Body of pancreas (tissue), 4 donors: ENCODE measurements at places on chromosomes 5 and 9. TPM values are rescaled to one million over a fixed set of nuclear protein-coding genes. Genes with fewer than 3 reads are reported as not detected.

DNA sequence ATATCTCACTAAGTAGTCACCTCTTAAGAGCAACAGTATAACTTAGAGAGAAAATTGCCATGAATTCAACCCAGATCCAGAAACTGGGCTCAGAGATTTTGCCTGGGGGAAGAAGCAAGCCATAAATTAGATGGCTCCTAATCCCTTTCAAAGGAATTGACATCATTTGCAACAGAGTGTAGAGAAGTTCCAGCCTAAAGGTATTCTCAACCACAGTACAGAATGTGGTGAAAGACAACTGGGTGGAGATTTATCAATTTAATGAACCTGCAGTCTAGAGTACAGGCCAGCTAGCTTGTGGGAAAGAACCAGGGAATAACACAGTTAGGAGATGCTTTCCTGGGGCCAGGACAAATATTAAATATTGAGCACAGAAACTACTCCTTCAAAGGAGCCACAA lies 39.6 kb downstream of the CDKL3 start:
- DNase-seq = no peak

DNA sequence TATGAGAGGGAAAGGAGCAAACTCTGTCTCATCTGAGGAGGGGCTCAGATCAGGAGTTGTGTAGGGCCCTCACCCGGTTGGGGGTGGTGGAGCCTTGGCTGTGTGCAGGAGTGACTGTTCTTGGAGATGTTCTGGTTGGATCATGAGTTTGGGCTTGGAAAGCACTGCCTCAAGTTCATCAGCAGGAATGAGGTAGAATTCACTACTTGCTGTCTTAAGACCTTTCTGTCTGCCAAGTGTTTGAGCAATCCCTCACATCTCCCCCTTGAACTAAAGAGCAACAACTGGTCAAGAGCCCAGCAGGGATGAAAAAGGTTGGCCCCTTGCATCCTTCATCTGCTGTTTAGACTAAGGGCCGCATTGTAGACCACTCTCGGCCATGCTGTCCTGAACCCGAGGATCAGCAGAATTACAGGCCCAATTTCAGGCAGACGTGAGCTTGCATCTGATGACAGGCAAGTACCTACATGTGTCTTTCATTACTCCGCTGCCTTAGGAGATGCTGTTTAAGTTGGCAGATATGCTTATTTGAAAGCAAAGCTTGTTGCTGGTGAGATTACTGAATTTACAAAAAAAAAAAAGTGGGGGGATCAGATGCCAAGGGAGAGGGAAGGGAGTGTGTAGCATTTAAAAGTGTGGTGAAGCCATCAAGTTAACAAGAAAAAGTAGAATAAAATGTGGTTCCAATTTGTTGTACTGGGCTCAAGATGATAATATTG lies 36.4 kb downstream of the PIK3R1 start:
- no peak for DNase-seq

- DNase-seq = no peak
Measured at GRCh38 chr5:219991-220390, 1.9 kb downstream of the SDHA start.

Gene LAMC3
- 16.8 TPM for total RNA-seq

- DNase-seq = peak; percentile 41
Measured at GRCh38 chr5:41925555-41925951, 472 bp downstream of the FBXO4 start.

GRCh38 chr9:99070681-99071080 lies 34.2 kb upstream of the TGFBR1 start:
- DNase-seq = no peak

Gene IFNA2
- not detected for total RNA-seq

Gene N4BP3
- total RNA-seq = 2.6 TPM

DNA sequence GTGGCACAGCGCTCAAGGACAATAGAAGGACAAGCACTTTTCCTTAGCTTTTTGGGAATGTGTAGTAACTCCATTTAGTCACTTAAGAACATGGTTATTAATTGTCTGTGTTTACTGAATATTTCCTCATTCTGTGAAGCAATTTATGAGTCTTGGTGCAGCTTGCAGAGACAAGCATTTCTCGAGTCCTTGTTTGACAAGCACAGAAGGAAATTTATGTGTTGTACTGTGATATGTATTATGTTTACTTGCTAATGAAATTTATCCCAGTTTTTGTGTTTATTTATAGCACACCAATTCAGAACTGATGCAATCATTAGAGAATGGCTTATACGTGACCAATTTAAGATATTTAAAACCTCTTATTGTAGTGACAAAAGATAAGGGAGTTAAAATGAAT lies 168.6 kb downstream of the PRELID2 start:
- DNase-seq = no peak

DNA sequence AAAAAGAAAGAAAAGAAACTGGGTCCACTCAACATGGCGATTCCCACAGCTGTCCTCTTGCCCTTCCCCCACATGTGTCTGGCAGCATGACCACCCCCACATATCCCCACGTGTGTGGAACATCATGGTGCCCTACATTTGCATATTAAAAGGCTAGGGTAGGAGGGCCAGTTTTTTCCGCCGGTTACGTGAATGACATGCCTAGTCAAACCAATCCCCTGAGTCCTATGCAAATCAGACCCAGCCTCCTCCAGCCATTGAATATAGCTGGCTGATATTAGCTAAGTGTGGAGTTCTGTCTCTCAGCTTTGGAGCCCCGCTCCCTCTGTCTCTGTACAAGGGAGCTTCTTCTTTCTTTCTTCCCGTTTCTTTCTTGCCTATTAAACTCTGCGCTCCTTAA lies 33.0 kb upstream of the CCDC112 start:
- no peak for DNase-seq

GRCh38 chr5:125140220-125140619 lies 393.8 kb upstream of the ZNF608 start:
- no peak for DNase-seq

Gene NAIP
- 27.0 TPM for total RNA-seq

DNA sequence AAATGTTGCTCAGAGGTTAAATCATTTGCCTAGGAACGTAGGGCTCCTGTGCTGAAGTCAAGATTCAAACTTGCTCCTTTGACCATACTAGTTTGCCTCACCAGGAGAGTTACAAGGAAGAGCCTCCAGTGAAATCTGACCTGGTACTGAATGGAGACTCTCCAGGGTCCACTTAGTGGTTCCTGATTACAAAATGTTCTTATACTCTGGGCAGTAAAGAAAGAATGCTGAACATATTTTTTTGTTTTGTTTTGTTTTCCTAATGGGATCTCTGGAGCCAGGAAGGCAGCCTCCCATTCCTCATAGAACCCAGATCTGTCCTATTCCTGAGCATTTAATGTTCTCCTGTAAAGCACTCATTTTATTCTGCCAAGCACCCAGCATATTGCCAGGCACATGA lies 256.5 kb upstream of the CLINT1 start:
- no peak for DNase-seq
